ENCODE measurements at places on chromosomes 5 and 9. TPM values are rescaled to one million over a fixed set of nuclear protein-coding genes. Genes with fewer than 3 reads are reported as not detected.

PCDHB16 gene
- total RNA-seq, result 5.1 TPM

SLC46A2 gene
- not detected for total RNA-seq

C9orf50 gene
- total RNA-seq, result not detected

GABBR2 gene
- 10.2 TPM for total RNA-seq

HRCT1 gene
- total RNA-seq, result 1.2 TPM

SPINK13 gene
- not detected for total RNA-seq

NRARP gene
- total RNA-seq, result 0.32 TPM

WNT8A gene
- not detected for total RNA-seq

GNA14 gene
- total RNA-seq, result not detected

DNA sequence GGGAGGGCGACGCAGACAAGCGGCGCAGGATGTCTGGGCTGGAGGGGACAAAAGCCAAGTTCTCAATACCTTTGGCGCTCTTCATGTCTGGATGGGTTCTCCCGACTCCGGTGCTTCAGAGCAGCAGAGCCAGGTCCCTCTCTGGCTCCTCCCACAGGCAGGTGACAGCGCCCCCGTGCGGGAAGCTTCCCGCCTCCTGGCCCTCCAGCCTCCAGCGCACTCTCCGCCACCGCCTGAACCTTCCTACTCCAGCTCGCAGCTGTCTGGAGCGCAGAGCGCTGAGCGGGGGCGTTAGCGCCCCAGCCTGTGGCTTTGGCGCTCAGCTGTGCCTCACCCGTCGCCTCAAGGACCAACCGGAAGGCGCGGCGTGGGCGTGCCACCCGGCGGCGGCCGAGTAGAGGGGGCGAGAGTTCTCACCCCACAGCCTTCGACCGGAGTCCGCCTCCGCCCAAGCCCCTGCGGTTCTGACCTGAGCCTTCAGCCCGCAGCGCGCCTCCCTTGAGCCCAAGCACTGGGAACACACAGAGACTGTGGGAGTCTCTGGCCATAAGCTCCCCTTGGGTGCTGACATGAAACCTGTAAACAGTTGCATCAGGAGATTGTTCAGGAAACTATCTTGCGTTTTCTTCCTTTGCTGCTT, at the start of gene SLCO4C1:
TSS of gene SLCO4C1 (minus strand) at position 107 of the 640 bp plus-strand sequence. CDS start at position 85, 22 bp downstream.
- H3K4me1 ChIP-seq, result no peaks in the 10 kb centered on the region
- H3K27me3 ChIP-seq, result 0 out of 2 replicates have a peak, but pooled peaks cover 8% of the 10 kb centered on the region
- H3K4me3 ChIP-seq, result peak within 1 kb of the TSS; percentile 60
- H3K27ac ChIP-seq, result no peak within 1 kb of the TSS

DNA sequence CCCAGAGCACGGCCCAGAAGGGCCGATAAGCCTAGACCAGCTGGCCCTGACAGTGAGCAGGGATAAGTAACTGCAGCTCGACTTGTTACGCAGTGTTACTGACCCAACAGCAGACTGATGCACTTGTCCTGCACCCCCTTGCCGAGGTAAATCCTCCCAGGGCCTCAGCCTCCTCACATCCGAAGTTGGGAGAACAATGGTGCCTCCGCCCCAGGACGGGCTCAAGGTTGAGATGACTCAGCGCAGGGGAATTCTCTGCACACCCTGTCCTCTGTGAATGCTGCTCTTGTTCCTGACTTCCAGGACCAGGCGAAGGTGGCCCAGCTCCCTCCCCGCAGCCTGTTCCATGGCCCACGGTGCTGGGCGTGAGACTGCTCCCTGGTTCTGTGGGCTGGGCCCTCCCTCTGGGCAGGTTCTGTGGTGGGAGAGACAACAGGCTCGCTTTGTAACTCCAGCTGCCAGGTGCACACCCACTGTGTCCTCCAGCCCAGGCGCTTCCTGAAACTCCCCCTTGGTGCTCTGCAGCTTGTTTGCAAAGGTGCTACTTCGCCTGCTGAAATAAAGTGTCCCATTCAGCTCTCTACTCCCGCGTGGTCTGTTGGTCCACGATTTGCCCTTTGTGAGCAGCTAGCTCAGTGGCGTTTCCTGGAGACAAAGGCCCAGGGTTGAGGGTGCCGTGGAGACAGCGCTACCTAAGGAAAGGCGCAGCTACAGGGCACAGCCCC, 40.1 kb upstream of the SLC6A19 start:
- DNase-seq, result no peak
- H3K4me3 ChIP-seq, result no peak overlapping the region
- no peak overlapping the region for H3K27ac ChIP-seq
- peaks cover 8% of the 10 kb centered on the region for H3K27me3 ChIP-seq

DNA sequence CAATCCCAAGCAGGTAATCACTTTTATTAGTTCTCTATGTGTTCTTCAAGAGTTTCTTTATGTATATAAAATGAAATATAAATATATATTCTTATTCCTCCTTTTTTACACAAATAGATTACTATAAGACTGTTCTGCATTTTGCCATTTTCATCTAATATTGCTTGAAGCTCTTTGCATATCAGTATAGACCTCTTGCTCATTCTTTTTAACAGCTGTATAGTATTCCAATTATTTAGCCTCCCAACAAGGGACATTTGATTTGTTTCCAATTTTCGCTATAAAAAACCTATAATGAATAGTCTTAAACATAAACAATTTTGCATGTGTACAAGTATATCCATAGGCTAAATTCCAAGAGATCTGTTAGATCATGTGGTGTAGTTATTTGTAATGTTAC, 25.2 kb downstream of the CETN3 start:
- no peak for DNase-seq
- no peaks in the 10 kb centered on the region for H3K27me3 ChIP-seq
- no peak overlapping the region for H3K27ac ChIP-seq
- no peaks in the 10 kb centered on the region for H3K4me1 ChIP-seq
- H3K36me3 ChIP-seq, result no peaks in the 10 kb centered on the region

- H3K27ac ChIP-seq, result no peak overlapping the region
- peaks cover 25% of the 10 kb centered on the region for H3K4me1 ChIP-seq
- H3K4me3 ChIP-seq, result no peak overlapping the region
- no peaks in the 10 kb centered on the region for H3K27me3 ChIP-seq
- no peaks in the 10 kb centered on the region for H3K36me3 ChIP-seq
These were observed 145.6 kb downstream of the PPP2R2B start for GRCh38 chr5:146732962-146733361.

- 0 out of 2 replicates have a peak, but pooled peaks cover 4% of the 10 kb centered on the region for H3K36me3 ChIP-seq
- no peak overlapping the region for H3K4me3 ChIP-seq
- DNase-seq, result no peak
- H3K27ac ChIP-seq, result no peak overlapping the region
These were observed 35.8 kb downstream of the PHF2 start for GRCh38 chr9:93612052-93612795.

DNA sequence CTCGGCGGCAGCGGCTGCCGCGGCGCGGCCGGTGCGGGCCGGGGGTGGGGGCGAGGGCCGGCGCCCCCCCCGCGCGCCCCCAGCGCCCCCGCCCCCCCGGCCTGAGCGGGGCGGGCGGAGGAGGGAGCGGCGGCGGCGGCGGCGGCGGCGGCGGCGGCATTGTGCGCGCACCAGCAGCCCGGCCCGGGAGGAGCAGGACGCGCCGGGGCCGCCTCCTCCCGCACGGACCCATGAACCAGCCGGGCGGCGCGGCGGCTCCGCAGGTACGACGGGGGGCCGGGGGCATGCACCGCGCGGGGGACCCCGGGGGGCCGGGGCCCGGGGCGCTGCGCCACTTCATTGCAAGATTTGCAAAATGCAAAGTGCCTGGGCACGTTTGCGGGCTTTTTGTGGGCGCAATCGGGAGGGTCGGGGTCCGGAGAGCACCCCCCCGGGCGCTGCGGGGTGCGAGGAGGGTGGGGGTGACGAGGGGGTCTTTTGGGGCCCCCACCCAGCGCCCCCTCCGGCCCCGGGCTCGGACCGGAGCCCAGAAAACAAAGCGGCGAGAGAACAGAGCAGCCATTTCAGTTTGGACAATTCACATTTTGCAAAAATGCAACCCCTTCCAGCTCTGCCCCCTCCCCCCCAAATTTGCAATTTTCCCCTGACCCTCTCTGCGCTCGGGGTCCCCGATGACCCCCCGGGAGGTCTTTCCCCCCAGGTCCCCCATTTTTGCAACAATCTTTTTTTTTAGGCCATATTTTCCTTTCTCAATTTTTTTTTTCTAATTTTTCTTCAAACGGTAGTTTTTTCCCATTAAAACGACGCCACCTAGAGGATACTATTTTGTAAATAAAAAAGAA, at the start of gene ZNF618:
TSS of gene ZNF618 (plus strand) at position 159 of the 842 bp plus-strand sequence. CDS start at position 231, 72 bp downstream.
- H3K27ac ChIP-seq, result peak within 1 kb of the TSS; percentile 73
- DNase-seq, result peak; percentile 76
- no peaks in the 10 kb centered on the region for H3K27me3 ChIP-seq
- H3K4me3 ChIP-seq, result peak within 1 kb of the TSS; percentile 78
- H3K4me1 ChIP-seq, result peaks cover 15% of the 10 kb centered on the region

DNA sequence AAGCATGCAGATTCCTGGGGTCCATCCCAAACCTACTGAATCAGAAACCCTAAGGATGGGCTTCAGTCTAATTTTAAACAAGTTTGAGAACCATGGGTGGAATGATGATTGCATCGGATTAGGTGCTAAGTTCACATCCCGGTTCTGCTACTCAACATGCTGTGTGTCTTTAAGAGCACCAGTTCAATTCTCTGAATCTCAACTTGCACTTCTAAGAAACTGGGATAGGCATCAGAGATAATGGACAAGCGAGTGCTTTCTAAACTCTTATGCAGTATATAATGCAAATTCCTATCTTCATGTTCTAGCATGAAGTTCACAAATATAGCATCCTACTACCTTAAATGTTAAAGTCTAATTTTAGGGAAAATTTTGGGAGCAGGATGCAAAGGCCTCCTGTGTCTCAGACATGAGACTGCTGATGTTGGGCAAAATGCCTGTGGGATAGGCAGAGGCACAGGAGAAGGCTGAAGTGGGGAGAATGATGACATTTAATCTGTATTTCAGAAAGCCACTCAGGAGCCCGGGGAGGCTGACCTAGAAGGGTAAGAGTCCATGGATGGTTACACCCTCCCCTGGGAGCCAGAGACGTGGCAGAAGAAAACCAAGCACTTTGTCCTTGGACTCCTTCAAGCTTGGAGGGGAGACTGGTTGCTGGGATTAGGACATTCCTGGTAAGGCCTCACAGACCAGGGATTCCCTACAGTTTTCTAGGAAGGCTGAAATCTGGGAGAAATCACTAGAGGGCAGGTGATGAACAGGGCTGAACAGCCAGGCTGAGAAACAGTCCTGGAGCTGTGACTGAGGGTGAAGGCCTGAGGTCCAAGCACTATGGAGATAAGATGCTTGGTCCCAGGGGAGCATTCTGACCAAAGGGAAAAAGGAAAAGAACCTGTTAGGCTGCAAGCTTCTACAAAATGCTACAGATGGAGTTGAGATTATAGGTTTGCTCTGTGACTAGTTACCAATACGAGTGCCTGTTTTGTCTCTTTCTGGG, 311.9 kb upstream of the PANK3 start:
- no peak overlapping the region for H3K4me3 ChIP-seq
- peaks cover 5% of the 10 kb centered on the region for H3K4me1 ChIP-seq
- no peaks in the 10 kb centered on the region for H3K27me3 ChIP-seq
- no peak overlapping the region for H3K27ac ChIP-seq
- H3K36me3 ChIP-seq, result no peaks in the 10 kb centered on the region

- H3K36me3 ChIP-seq, result no peaks in the 10 kb centered on the region
- H3K4me1 ChIP-seq, result peaks cover 12% of the 10 kb centered on the region
- no peaks in the 10 kb centered on the region for H3K27me3 ChIP-seq
- no peak overlapping the region for H3K4me3 ChIP-seq
- DNase-seq, result peak; percentile 33
These were observed 24.3 kb upstream of the TRIM32 start for GRCh38 chr9:116662646-116663310.

- DNase-seq, result no peak
- H3K36me3 ChIP-seq, result no peaks in the 10 kb centered on the region
- H3K4me1 ChIP-seq, result no peaks in the 10 kb centered on the region
- H3K4me3 ChIP-seq, result no peak overlapping the region
These were observed 247.0 kb downstream of the CDH9 start for GRCh38 chr5:26791433-26791832.

- H3K36me3 ChIP-seq, result peaks cover 3% of the 10 kb centered on the region
- no peaks in the 10 kb centered on the region for H3K4me1 ChIP-seq
- no peak overlapping the region for H3K4me3 ChIP-seq
- DNase-seq, result no peak
These were observed 141.3 kb downstream of the MAN2A1 start for GRCh38 chr5:109830955-109831502.

- H3K4me1 ChIP-seq, result no peaks in the 10 kb centered on the region
- H3K36me3 ChIP-seq, result no peaks in the 10 kb centered on the region
- H3K27ac ChIP-seq, result no peak overlapping the region
- H3K27me3 ChIP-seq, result no peaks in the 10 kb centered on the region
- DNase-seq, result no peak
These were observed 238.5 kb downstream of the KIF4B start for GRCh38 chr5:155252025-155252424.

GRCh38 chr5:133520062-133520461, 92.3 kb downstream of the FSTL4 start:
- H3K27ac ChIP-seq, result no peak overlapping the region
- H3K4me3 ChIP-seq, result no peak overlapping the region
- H3K4me1 ChIP-seq, result no peaks in the 10 kb centered on the region
- H3K27me3 ChIP-seq, result no peaks in the 10 kb centered on the region
- H3K36me3 ChIP-seq, result no peaks in the 10 kb centered on the region

- no peaks in the 10 kb centered on the region for H3K36me3 ChIP-seq
- H3K27me3 ChIP-seq, result no peaks in the 10 kb centered on the region
- H3K27ac ChIP-seq, result no peak overlapping the region
- no peak overlapping the region for H3K4me3 ChIP-seq
- DNase-seq, result no peak
- H3K4me1 ChIP-seq, result no peaks in the 10 kb centered on the region
These were observed 171.2 kb upstream of the PPP2R2B start for GRCh38 chr5:147049764-147050163.

DNA sequence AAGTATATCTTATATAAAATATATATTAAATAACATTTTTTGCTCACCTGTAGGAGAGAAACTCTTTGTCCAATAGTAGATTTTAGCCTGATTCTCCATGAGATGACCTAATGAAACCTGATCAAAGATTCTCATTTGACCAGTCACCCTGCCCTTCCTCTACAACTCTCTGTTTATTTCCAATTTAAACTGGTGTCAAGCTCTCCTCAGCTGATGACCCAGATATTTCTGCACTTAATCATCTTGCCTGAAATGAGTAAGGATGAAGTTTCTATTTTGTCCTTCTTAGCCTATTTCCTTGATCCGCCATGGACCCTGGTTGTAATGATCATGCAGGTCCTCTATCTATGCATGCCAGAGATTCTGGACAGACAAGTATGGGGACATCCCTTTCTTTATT, 179.3 kb upstream of the FGF10 start:
- no peak overlapping the region for H3K4me3 ChIP-seq
- H3K27ac ChIP-seq, result no peak overlapping the region
- H3K4me1 ChIP-seq, result no peaks in the 10 kb centered on the region

Measured in GM23248 (cell line).